ENCODE measurements at places on chromosomes 2 and 18. TPM values are rescaled to one million over a fixed set of nuclear protein-coding genes. Genes with fewer than 3 reads are reported as not detected.

The ACMSD gene
- not detected for total RNA-seq

The PROM2 gene
- total RNA-seq: not detected

The ANKRD30BL gene
- total RNA-seq: not detected

The ALKAL2 gene
- not detected for total RNA-seq

The COBLL1 gene
- total RNA-seq: 5.4 TPM

The MOGAT1 gene
- total RNA-seq: not detected

The PLEK gene
- total RNA-seq: not detected

The IL36G gene
- total RNA-seq: not detected

The IL1R2 gene
- total RNA-seq: 1.0 TPM

The PLGLB2 gene
- total RNA-seq: 0.11 TPM

The ZNF519 gene
- total RNA-seq: 1.3 TPM

The DCTN1 gene
- total RNA-seq: 168 TPM

The C1QL2 gene
- 0.86 TPM for total RNA-seq

The PSMA8 gene
- not detected for total RNA-seq

The RAB6C gene
- total RNA-seq: not detected

The RTN4 gene
- 436 TPM for total RNA-seq

The VWC2L gene
- not detected for total RNA-seq

The KCNG2 gene
- total RNA-seq: not detected

The KYNU gene
- 220 TPM for total RNA-seq

The FAM124B gene
- total RNA-seq: 0.05 TPM

The SCG2 gene
- 1.4 TPM for total RNA-seq

The LYG1 gene
- total RNA-seq: 1.2 TPM

The LHCGR gene
- total RNA-seq: not detected

The CDK15 gene
- total RNA-seq: not detected

Data from A549 treated with dexamethasone at 1 μM for 4 hours (cell line).